ENCODE measurements at places on chromosomes 12 and 14.

DNA sequence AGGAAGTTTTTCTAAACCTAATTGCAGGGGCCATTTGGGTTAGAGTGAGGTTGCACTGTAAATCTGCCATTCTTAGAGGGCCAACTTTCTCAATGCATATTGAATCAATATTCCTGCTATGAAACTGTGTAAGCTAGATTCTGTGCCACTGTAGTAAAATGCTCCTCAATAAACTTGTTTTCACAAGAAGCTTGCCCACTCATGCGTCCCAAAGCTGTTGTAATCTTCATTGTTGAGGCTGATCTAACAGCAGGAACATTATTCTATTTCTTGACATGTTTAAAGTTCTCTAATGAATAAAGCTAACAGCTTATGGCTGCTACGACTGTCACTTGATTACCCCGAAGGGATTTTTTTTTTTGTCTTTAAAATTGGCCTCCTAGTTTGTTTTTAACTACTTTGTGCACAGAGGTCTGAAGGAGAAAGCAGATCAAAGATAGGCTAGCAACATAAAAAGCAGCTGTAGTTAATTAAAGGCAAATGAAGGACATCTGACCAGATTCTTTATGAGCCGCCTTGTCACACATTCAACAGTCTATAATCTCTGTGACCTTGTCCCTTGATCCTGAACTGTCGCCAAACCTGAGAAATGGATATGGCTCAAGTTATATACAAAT, 243.7 kb downstream of the PAX9 start:
- no peak for DNase-seq

DNA sequence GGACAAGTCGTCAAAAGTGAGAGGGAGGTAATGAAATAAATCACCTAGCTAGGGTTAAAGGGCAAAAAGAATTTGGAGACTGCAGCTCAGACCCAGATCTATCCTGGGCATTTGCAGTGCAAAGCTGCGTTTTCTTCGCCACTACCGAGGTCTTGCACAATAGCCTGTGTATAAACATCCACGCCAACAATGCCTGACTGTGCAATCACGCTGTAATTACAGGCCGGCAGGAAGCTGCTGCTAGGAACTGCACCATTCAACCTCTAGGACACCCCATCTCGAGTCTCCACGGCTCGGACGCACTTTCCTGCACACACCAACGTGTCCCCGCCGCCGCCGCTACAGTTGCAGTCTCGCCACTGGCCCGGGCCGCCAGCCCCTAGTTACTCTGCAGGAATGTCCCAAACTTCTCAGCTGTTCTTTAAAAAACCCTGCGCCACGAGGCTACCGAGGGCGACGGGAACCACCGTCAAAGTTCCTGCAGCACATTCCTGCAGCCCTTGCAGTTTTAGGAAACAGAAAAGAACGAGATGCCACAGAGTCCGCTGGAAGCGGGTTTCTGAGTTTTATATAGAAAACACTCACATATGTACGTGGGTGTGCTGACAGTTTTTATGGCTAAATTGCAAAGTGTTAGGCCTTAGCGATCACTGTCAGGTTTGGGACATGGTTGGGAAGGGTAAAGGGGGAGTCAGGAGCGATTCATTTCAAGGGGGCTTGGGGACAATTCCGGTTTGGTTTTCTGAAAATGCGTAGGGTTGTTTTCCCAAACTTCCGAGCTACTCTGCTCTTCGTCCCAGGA, 65.6 kb upstream of the PTGR2 start:
- peak; percentile 65 for DNase-seq

- no peak for DNase-seq
These were observed 269.9 kb downstream of the DUSP6 start for GRCh38 chr12:89082370-89082753.

DNA sequence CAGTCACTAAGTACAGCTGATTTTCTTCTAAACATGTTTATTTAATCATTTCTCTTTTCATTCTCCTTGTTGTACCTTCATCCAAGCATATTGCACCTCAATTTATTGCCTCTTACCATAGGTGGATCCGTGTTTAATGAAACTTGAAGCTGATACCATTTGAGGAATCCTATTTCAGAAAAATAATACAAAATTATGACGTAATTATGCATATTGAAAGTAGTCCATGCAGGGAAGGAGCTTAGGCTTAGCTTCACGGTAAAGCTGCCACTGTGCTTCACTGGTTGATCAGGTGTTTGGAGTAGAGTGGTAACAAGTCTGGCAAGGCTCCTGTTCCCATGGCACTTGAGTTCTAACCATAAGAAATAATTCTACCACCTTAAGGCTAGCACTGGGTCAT, 61.0 kb upstream of the CLEC14A start:
- no peak for DNase-seq

GRCh38 chr12:124238886-124239285, 56.0 kb upstream of the RFLNA start:
- peak; percentile 35 for DNase-seq

- DNase-seq = peak; percentile 25
These were observed 24.7 kb upstream of the MYBPC1 start for GRCh38 chr12:101570047-101570446.

GRCh38 chr14:33323979-33324378, 385.3 kb downstream of the NPAS3 start:
- DNase-seq = no peak

- DNase-seq = no peak
These were observed 328.9 kb upstream of the PRICKLE1 start for GRCh38 chr12:42918443-42918842.

GRCh38 chr12:127728285-127728684, 538.7 kb upstream of the TMEM132C start:
- DNase-seq = no peak

DNA sequence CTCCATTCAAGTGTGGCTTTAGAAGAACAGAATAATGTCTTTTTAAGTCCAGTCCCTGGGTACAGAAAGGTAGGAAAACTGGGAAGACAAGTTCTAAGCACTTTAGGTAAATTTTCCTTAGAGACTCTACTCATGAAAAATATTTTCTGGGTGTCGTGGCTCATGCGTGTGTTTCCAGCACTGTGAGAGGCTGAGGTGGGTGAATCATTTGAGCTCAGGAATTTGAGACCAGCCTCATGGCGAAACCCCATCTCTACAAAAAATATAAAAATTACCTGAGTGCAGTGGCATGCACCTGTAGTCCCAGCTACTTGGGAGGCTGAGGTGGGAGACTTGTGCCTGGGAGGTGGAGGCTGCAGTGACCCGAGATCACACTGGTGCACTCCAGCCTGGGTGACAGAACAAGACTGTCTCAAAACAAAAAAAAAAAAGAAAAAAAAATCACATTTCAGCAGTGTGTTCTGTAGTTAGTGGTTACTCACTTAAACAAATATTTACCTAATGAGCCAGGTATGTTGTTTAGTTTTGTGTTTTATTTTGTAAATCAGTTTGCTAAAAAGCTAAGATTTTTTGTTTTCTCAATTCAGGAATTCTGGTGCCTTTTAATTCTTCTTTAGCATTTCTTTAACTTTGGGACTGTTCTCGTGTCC, 52.3 kb upstream of the RD3L start:
- DNase-seq = no peak

DNA sequence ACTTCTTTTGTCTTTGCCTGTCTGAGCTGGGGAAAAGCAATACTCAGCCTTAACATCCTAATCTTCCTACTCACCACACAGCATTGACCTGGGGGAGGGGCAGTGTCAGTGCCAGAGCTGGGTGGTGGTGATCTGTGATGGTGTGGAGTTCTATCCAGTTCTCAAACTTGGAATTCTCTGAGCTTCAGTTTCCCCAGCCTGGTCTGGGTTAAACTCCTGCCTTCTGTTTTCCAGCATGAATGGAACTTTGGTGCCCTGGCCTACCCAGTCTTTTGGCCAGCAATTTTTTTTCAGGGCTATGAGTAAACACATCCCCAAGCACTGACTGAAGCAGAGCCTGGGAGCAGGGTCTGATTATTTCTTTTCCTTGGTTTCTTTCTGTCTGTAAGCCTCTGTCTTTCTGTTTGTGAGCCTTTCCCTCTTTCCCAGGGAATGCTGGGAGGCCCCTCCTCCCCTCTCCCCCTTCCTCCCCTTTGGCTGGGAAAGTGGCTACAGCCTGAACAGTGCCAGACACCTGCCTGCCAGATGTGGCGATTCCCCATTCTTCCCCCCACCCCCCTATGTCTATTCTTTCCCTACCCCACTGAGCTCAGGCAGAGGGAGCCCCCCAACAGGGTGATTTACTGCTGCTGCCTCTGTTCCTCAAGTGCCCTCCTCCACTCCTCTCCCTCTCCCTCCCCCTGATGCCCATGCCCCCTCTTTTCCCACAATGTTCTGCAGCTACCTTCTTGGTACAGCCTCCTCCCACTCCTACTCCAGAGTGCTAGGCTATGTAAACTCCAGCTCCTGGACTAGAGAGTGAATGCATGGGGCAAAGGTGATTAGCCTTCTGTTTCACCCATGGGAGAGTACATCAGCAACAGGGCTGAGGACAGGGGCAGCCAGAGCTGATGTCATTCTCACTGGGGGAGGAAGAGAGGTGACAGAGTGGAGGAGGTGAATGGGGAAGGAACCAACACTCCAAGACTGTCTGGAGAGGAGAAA, 11.1 kb downstream of the GPR84 start:
- DNase-seq = no peak

- peak; percentile 94 for DNase-seq
These were observed 4.7 kb upstream of the FAM234B start for GRCh38 chr12:13039328-13039956.

GRCh38 chr12:88643685-88644084, 63.4 kb upstream of the KITLG start:
- no peak for DNase-seq

GRCh38 chr12:53227341-53227740, 4.7 kb downstream of the RARG start:
- no peak for DNase-seq

GRCh38 chr12:117702741-117703140, 266.0 kb downstream of the KSR2 start:
- no peak for DNase-seq

DNA sequence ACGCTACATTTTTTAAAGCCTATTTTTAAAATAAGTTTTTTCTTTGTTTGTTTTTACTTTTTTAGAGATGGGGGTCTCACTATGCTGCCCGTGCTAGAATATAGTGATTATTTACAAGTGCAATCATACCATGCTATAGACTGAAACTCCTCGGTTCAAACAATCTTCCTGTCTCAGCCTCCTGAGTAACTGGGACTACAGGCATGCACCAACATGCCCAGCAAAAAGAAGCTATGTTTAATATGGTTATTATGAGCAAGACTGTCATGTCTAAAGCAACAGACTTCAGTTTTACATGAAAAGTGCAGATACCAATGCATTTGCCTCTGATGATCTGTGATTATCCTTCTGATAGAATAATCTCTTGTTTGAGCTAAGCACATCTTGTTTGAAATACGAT, 45.6 kb upstream of the SGPP1 start:
- DNase-seq = no peak

- DNase-seq = peak; percentile 91
These were observed 15.7 kb downstream of the CHPT1 start for GRCh38 chr12:101713059-101713682.

DNA sequence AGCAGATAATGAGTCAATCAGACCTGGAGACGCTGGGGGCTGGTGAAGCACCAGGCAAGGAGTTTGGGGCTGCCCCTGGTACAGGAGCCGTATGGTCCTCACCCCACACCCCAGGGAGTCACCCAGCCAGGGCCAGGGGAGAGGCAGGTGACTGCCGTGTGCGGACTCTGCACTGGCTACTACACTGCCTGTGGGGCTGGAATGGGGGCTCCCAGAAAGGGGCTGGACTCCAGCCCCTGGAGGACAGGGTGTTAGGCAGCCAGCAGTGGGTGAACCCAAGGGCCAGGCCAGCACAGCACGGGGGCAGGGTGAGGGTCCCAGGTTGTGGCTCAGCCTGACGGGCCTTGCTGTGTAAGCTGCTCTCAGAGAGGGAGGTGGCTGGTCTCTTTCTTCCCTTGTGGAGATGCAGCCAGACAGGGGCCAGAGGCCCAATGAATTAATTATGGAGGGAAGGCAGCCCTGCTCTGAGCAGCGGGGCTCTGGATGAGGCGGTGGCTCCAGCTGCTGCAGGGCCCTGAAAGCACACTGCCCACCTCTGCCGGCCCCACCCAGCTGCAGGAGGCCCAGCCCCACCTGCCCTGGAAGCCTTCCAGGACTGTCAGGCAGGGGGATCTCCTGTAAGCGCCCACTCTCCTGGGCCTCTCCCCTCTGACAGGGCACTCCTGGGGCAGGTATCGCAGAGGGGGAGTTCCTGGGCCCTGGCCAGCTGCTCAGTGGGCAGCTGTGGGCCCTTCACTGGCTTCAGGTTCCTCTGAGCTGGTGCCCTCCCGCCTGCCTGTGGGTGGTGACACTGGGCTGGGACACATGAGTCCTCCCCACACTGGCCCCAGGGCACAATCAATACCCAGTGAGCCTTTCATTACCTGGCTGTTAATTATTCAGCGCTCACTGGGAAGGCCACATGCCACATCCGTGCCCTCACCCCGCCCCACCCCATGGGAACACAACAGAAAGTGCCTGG, 142.5 kb upstream of the C14orf180 start:
- no peak for DNase-seq

GRCh38 chr12:93115646-93116045, 186.6 kb upstream of the EEA1 start:
- DNase-seq = no peak

- DNase-seq = no peak
These were observed 9.7 kb upstream of the WSB2 start for GRCh38 chr12:118070650-118071049.

GRCh38 chr12:75705749-75706711, 194.6 kb upstream of the KRR1 start:
- no peak for DNase-seq

DNA sequence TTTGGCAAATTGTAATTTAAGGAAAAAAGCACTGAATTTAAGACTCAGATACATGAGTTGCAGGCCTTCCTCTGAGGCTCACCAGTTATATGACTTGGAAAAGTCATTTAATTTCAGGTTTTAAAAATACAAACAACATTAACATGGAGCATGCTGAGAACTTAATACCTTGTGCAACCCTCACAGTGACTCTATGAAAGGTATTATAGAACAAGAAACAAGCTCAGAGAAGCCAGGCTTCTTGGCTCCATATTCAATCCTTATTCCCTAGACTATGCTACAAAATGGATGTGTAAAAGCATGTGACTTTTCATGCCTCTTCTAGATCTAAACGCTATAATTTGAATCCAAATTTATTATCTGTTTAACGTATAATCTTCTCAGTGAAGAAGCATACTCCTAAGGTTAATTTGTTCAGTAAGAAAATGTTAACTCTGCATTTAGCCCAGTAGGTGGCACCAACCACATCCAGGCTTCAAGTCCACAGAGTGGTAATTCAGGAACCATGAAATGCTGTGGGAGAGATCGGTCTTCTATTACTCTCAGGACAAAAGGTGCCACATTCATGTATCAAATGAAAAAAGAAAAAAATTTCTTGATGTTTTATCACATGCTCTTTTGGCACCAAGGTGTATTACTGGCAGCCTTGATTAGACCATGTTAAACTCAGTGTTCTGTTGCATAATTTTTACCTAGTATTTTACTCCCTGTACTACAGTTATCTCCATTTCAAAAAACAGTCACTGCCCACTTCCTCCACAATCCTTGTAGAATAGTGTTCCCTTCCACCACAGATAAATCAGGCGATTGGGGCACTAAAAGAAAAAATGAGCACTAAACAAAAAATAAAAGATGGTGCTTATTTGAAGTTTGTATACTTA, 9.3 kb downstream of the CCDC196 start:
- peak; percentile 45 for DNase-seq

- DNase-seq = no peak
These were observed 5.2 kb downstream of the KRT84 start for GRCh38 chr12:52380271-52380694.

- DNase-seq = no peak
These were observed 18.6 kb upstream of the PRKAB1 start for GRCh38 chr12:119649202-119649808.

- no peak for DNase-seq
These were observed 13.1 kb upstream of the CCDC85C start for GRCh38 chr14:99616832-99617800.

- DNase-seq = no peak
These were observed 79.2 kb downstream of the ASCL1 start for GRCh38 chr12:103036581-103037214.

- no peak for DNase-seq
These were observed 8.3 kb upstream of the CALCOCO1 start for GRCh38 chr12:53735556-53735955.

Measured in LNCaP clone FGC (cell line).